ENCODE measurements at places on chromosomes 7 and 10.

GRCh38 chr7:149477494-149478443, 16.9 kb upstream of the ZNF777 start:
- no peak for DNase-seq

DNA sequence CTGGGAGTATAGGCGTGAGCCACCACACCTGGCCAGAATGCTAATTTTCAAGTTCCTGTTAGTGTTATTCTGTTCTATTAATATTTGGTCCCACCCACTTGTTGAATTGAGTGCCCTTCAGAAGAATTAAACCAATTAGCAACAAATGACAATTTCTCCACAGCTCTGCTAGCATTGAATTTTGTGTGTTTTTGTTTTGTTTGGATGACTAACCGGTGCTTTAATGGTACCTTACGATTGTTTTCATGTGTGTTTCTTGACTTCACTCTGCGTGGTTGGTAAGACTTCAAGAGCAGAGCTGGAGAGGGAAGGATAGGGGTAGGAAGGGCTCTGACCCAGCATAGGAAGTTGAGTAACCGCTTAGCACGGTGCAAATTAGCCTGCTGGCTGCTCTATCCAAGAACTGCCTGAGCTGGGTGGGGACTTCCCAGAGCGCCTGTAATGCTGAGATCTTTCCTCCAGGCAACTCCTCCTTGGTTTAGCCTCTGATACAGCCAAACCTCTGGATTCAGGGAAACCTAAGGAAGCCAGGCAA, 4.6 kb downstream of the ARPC1B start:
- peak; percentile 73 for DNase-seq

DNA sequence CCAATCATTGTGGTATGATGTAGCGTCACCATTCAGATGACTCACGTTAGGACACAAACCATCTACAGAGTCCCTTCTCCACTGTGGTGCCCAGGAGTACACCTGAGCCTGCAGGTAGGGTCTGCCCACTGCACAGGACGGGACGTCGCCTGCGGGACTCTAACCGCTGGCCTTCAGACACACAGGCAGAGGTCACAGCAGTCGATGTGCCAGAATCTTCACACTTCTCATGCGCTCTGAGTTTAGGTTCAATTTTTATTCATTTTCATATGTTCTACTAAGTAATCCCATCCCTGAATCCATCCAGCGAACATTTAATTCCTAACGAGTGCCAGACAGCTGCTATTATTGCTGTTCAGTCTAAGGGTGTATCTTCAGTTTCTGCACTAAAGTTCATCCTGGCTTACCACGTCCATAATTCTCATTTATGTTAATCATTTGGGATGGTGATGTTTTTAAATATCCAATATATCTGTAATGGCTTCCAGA, 73.3 kb downstream of the CXCL12 start:
- no peak for DNase-seq

GRCh38 chr7:92075455-92076158, 58.7 kb downstream of the CYP51A1 start:
- DNase-seq: no peak

DNA sequence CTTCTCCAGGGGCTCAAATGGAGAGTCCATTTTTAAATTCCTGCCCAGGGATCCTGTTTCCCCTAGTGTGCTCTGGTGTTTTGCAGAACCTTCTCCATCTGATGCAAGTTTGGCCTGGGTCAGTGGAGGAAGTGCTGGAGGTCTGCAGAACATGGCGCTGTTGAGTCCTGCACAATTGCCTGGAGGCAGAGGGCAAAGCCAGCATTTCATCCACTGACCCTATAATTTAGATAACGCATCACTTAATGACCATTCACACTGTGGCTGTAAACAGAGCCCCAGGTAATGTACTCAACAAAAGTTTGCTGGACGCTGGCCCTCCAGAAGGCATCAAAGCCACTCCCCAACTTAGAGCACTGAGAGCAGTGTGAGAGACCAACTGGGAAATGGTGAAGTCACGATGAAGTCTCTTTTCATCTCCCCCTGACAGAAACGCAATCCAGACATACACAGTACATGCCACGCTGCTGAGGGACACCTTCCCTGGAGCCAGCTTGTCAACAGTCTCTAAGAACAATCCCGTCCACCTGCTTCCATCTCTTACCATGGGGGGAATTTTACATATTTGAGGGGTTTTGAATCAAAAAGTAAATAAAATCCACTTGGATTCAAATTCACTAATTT, 13.4 kb downstream of the C10orf71 start:
- DNase-seq: no peak

All from AG04449 (cell line).